ENCODE measurements at places on chromosomes 11 and 22.

GRCh38 chr22:38239101-38239761 lies 33.6 kb downstream of the TMEM184B start:
- DNase-seq, result peak; percentile 51

DNA sequence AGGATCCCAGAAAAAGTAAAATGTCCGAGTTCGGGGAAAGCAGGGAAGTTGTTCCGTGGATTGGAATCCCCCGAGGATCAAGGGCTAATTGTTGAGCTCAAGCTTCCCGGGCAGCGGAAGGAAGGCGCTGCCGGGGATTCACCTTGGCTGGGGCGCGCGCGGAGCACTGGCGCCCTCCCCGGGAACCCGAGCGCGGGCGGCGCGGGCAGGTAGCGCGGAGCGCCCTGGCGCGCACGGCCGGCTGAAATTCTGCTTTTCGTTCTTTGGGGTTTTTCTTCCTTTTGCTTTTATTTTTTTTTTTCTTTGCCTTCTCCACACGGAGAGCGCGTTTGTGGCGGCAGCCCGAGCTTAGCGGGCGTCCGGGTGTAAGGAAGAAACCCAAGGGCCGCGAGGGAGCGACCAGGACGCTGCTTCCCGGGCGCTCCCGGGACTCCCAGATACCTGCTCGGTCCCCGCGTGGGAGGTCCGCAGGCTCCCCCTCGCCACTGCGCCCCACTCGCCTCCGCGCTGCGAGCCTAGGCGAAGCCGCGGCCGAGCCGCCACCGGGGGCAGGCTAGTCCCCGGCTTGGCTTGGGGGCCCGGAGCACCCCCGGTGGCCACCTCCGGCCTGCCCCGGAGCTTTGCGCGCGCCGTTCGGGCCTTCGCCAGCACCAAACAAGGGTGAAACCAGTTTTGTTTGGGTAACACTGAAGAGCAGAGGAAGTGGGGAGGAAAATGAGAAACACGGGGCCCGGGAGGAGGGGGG lies 4.8 kb upstream of the IGF2 start:
- DNase-seq, result no peak

DNA sequence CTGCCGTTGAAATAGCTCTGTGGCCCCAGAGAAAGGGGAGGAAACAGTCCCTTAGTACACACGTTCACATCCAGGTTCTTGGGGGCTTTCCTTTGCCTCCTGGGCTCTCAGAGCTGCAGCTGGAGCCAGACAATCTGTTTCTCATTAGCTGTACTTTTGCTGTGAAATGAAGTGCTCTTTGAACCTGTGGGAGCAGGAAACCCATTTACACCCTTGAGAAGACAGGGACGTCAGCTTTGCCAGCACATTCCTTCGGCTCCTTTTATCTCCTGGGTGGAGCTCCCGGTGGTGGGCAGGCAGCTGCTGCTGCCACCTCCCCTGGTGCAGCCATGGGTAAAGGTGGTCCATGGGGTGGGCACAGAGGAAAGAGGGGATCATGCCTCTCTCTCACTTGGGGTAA lies 80.6 kb upstream of the TIMP3 start:
- DNase-seq, result no peak

- DNase-seq, result no peak
These were observed 52.5 kb upstream of the SUSD2 start for GRCh38 chr22:24128631-24129262.

DNA sequence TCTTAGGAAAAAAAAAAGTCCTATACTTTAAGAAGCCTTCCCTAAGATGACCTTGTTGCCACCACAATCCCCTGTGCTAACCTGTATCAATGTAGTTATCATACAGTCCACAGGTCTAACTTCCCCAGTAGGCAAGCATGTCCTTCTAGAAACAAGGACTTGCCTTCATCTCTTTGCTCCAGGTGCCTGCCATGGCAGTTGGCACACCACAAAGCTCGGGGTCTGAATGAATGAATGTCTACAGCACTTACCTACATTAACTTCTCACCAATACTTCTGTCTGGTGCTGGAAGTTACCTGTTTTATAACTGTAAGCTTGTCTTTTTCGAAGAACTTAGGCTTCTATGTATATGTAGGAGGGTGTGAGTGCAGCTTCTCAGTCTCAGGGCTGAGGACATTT lies 23.4 kb downstream of the CLPB start:
- DNase-seq, result no peak

DNA sequence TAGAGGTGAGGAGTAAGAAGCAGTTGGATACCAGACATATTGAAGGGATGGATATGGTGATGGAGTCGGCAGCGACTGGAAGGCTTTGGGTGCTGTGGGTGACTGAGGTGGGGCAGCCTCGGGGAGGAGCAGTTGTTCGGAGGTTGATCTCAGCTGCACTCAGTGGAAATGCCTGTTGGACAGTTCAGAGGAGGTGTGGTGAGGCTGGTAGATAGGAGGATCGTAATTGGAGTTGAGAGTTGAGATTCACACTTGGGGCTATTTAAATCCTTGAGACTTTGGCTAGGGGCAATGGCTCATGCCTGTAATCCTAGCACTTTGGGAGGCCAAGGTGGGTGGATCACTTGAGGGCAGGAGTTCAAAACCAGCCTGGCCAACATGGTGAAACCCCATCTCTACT lies 6.9 kb downstream of the OTUB1 start:
- no peak for DNase-seq

All from GOT3 (cell line).